ENCODE measurements at places on chromosomes 1 and 21.
A peak's percentile ranks its signal among the peaks of the same experiment; 100 is the strongest.

- no peak for DNase-seq
Measured at GRCh38 chr1:105337420-105337819, 1587.7 kb downstream of the AMY1C start.

DNA sequence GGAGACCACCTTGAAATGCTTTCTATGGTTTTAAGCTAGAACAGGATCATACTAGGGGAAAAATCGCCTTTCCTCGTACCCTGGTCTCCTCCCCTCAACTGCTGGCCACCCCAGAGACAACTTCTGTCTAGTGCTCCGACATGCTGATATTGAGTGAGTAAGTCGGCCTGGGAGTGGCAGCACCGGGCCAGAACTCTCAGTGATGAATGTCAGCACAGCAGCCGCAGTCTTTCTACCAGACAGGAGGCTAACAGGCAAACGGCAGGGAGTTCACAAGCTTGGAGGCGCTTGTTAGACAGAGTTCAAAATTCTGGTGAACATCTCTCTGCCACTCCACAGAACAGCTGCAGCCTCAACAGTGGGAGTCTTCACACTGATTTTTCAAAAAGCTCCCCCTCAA, 716.9 kb downstream of the ADGRL2 start:
- peak; percentile 30 for DNase-seq

- DNase-seq = peak; percentile 53
Measured at GRCh38 chr1:24898152-24898908, 31.7 kb downstream of the RUNX3 start.

DNA sequence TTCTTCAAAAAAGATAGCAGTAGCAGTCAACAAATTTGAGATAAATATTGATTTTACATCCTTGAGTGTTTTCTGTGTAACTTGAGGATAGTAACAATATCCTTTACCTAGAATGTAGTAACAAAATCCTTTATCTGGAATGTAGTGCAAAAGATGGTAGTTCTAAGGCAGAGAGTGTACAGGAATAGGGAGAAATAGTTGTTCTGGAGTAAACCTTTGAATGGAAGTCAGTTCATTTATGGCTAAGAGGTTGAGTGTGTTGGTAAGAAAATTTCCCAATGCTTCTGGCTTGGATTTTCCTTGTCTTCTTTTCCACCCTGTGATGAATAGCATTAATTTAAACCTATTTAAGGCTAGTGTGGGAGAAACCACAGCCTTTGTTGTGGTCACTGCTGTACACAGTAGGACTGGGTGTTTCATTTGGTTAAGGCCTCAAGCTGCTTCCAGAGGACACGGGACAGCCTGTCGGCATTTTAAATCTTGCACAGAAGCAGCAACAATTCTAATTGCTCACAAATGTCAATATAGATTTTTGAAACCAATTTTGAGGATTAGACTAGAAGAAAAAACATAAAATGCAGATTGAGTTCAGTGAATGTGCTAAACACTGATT, 11.3 kb downstream of the NFIA start:
- DNase-seq = no peak

DNA sequence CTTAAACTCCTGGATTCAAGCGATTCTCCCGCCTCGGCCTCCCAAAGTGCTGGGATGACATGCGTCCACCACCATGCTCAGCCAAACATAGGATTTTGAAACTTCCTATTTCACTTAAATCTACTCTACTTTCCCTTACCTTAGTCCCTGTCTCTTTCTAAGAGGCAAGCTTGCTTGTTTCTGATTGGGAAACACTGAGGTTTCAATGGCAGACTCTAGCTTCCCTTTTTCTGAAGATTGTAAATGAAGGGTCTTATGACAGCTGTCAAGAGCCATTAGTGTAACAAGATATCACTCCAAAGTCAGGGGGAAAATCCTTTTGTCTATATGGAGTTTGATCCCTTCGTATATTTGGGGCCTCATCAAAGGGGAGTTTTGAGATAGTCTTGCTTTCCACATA, 23.5 kb upstream of the LMO4 start:
- DNase-seq = no peak

GRCh38 chr1:95497566-95497965, 263.6 kb downstream of the RWDD3 start:
- DNase-seq = no peak

DNA sequence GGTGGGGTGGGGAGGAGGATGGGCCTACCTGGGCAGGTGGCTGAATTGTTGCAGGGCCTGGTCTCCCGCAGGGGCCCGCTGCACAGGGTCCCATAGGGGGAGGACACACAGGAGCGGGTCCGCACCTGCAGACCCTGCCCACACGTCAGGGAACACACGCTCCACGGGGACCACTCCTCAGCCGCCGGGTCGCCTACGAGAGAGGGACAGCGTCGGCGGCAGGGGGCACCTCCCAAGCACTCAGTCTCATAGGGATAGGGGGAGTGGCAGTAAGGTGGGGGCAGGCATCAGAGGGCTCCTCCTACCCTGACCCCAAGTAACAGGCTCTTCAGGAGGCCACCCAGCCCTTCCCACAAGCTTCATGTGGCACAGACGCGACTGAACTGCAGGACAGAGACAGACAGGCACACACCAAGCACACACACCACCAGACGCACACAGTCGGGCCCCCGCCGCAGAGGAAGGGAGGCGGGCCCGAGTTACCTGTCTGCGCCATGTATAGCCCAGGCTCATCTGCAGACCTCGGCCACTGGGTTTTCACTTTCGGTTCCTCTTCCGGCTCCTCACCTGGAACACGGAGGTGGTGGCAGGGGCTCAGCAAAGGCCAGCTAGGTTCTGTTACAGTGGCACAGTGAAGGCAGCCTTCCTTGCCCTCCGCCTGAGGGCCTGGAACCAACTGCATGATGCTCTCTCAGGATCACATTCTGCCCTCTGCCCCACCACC, 19.8 kb downstream of the ADGRB2 start:
- no peak for DNase-seq

DNA sequence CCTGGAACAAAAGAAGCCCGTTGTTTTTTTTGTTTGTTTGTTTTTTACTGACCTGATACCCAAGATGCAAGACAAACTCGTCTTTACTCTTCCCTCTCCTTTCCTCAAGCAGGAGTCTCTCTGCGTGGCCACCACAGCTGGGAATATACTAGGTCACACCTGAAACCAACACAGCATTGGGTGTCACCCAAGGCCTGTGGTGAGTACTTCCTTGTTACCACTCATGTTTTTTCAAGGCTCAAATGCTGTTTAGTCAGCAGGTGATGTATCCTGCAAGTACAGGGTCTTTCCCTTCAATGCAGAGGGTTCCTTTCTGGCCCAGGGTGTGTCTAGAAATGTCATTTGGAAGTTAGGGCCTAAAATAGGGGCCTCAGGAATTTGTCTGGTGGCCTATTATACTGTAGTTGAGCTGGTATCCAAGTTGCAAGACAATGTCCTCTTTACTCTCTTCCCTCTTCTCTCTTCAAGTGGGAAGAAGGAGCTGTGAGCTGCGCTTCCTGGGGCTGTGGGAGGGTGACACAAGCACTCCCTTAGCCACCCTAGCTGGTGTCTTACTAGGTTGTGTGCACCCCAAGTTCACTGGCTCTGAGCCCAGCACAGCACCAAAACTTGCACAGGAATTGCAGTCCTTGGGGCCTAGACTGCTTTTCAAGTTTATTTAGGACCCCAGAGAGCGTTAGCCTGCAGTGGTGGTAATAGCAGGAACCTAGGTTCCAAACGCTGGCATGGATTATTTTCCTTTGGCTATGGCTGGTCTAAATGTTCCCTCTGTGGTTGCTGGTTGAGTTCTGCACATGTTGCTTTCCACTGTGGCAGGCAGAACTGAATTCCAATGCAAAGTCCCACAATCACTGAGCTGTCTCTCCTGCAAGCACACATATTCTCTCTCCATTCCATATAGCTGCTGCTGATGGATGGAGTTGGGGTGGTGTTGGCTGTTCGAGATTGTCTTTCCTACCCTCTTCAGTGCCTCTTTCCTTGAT, 91.4 kb upstream of the LYPLAL1 start:
- DNase-seq = no peak

- DNase-seq = peak; percentile 53
Measured at GRCh38 chr1:93638307-93638847, 43.3 kb downstream of the BCAR3 start.

GRCh38 chr1:204705493-204705811, 19.9 kb upstream of the LRRN2 start:
- no peak for DNase-seq

DNA sequence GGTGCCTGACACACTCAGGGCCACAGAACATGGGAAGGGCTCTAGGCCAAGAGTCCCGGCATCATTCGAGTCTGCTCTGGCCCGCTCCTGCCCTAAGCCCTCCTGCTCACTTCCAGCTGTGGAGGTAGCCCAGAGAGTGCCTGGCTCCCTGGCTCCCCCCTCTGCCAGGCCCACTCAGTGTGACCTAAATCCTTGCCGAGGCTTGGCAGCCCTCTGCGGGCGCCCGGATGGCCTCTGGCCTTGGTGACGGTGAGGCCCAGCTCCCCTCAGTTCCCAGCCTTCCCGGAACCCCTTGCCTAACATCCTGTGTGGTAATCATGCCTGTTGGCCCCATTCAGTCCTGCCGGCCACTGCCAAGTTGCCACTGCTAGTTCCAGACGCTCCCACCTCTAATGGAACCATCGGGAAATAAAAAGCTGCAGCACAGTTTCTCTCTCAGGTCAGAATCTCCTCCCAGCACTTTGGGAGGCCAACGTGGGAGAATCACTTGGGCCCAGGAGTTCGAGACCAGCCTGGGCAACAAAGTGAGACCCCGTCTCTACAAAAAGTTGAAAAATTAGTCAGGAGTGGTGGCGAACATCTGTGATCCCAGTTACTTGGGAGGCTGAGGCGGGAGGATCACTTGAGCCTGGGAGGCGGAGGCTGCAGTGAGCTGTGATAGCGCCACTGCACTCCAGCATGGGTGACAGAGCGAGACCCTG, 1.2 kb upstream of the H6PD start:
- no peak for DNase-seq

- peak; percentile 67 for DNase-seq
Measured at GRCh38 chr1:202998836-202999750, 8.1 kb upstream of the TMEM183A start.

DNA sequence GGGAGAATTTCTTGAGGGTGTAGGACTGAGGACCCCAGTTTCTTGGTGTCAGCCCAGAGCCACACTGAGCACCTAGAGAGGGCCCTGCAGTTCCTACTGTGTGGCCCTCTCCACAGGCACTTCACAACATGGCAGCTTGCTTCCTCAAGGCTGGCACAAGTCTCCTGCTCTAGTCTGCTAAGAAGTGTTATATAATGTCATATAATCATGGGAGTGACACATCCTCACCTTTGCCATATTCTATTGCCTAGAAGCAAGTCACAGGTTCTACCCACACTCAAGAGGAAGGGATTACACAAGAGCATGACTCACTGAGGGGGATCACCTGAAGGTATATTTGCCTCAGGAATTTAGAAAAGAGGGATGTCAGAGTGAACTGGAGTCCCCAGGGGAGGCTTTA, 5.5 kb upstream of the SNX27 start:
- DNase-seq = peak; percentile 49

DNA sequence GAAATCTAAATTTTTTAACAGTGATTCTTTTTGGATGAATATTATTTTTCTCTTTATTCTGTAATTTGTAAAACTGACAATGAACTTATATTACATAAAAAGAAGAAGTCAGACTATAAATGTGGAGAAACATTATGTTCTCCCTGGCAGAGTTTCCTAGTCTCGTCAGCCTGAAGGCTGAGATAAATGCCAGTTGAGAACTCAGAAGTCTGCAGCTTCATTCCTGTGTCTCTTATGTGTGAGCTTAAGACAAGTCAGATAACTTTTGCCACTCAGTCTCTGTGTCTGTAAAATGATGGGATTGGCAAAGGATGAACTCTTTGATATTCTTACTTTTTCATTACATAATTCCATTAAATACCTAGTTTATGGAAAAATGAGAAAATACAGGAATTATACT, 568.8 kb upstream of the ZRANB2 start:
- no peak for DNase-seq

DNA sequence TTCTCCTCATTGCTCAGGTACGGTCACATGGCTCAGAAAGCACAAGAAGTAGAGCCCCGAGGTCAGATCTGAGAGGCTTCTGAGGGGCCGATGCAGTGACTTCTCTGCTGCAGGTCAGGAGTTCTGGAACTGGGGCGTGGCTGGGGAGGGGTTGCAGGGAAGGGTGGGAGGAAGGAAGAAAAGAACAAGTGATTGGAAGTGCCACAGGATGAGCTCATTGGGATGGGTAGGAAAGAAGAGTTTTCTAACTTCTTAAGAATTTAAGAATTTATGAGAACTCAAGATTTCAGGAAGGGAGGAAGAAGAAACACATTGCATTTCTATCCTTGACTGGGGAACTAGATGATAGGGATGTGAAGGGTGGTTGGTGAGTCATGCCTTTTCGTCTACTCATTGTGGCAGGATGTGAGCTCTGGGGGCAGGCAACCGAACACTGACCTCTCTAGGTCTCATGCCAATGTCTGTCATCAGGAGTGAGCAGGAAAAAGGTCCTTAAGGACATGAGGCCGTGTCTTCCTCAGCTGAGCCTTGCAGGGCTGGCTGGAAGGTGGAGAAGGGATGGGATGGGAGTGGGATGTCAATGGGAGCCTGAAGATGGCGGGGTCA, 497 bp downstream of the FCRLB start:
- no peak for DNase-seq

DNA sequence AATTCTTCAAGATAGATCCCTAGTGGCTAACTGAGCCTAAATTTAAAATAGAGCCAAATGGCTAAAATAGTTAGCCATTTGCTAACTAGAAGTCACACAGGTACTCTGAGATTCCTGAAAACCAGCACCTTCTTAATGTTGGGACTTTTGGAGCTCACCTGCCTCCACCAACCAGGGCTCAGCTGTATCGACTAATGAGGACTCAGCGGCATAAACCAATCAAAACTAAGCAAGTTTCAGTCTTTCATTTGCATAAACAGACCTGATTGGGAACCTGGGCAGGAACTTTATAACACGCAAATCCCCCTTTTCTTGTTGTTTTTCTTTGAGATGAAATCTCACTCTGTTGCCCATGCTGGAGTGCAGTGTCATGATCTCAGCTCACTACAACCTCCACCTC, 28.5 kb downstream of the TNFRSF9 start:
- no peak for DNase-seq

- peak; percentile 22 for DNase-seq
Measured at GRCh38 chr1:208654241-208654640, 410.1 kb upstream of the PLXNA2 start.

GRCh38 chr1:183180634-183181056, 5.4 kb upstream of the LAMC2 start:
- peak; percentile 53 for DNase-seq

DNA sequence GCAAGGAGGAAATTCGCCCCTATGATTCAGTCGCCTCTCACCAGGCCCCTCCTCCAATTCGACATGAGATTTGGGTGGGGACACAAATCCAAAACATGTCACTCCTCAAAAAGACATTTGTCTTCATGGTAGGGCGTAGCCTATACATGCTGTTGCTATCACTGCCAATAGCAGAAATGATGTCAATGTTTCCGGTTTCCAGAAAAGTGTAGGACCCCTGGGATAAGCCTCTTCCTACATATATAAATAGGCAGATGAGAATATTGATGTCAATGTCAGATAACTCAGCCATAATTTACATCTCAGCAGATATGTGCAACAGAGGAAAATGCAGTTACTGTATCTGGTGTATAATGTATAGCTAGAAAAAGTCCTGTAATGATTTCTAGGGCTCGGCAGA, 16.7 kb downstream of the LRRC3 start:
- no peak for DNase-seq

All from Caco-2 (cell line).